ENCODE measurements at places on chromosomes 2 and 18.

DNA sequence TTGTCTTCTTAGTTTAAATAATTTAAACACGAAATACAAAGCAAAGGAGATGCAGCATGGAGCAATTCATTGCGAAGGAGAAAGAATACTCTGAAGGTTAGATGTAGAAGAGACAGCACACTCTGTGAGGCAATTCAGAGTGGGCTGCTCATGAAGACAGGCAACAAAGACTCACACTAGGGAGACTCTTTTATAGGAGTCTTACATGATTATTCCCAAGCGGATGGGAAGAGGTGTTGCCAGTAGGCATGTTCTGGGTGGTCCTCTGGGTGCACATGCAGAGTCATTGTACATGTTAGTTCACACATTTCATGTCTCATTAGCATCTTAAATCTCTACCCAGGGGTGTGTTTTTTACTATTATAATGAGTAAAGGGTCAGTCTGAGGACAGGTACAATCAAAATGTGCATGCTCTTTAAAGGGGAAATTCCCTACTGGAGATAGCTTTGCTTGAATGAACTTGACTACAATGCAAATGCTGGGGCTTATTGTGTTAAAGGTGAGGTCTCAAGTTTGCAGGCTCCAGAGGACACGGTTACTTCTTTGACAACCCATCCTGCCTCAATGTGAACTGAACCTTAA lies 275.5 kb downstream of the CDH19 start:
- DNase-seq, result no peak

DNA sequence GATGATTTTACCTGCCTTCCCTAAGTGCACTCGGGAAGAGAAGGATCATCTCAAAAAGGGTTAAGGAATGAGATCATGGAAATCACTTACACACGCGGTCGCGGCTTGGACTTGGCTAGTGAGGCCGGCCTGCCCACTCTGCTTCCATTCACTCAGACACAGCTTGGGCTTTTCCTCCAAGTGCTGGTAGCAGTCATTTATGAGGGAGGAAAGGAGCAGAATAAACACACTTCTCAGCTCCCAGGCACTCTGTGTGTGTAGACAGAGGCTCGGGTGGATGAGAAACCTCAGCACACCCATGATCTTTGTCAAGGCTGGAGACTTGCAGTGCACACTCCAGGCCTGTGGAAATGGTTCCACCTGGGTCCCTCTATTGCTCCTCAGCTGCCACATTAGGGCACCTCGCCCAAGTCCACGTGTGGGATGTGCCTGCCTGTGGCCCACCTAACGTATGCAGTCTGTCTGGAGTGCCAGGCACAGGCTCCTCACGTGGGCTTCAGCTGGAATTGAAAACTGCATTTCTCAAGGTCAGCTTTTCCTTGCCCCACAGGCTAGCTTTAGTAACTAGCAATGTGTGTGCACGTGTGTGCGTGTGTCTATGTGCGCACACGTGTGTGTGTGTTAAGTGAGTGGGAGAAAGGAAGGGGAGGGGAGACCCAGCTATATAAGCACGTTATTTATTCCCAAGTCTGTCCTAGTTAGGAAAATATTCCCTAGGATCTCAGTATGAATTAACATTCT lies 288.4 kb downstream of the SOX11 start:
- DNase-seq, result no peak

DNA sequence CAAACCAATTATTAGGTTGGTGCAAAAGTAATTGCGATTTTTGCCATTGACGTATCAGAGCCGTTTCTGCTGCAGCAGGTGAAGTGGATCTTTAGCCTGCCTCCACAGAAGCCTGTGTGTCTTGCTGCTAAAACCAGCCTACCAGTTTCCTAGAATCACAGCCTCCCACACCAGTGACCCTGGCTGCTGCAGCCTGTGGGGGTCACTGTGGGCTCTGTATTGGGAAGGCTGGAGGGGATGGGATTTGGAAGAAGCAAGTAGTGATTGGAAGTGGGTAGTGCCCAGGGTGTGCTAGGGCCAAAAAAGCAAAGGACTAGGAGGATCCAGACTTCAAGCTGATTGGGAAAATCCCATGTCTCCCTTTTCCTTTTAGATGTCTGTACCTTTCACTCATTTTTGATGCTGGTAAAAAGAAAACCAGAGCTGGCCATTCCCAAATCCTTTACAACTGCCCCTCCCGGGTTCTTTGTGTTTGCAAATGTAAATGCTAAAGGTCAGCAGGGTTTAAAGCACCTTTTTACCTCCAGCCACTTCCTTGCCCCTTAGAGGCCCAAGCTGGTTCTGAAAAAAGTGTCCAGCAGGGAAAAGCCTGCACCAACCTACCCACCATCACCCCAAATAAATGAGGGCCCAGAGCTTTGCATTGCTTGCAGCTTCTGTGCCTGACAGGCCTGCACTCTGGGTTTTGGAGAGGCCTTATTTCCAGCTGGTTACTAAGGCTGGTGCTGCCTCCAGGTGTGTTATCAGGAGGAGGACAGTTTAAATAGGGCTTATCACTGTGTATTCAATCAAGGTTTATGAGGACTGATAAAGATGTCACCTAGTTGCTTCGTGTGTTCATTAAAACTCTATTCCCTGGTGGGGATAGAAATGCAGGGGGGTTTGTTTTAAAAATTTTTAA lies 172.0 kb downstream of the MIB1 start:
- DNase-seq, result no peak

GRCh38 chr2:99688699-99689098 lies 198.9 kb upstream of the REV1 start:
- DNase-seq, result no peak

GRCh38 chr2:234091883-234092282 lies 41.4 kb downstream of the SPP2 start:
- DNase-seq, result no peak

DNA sequence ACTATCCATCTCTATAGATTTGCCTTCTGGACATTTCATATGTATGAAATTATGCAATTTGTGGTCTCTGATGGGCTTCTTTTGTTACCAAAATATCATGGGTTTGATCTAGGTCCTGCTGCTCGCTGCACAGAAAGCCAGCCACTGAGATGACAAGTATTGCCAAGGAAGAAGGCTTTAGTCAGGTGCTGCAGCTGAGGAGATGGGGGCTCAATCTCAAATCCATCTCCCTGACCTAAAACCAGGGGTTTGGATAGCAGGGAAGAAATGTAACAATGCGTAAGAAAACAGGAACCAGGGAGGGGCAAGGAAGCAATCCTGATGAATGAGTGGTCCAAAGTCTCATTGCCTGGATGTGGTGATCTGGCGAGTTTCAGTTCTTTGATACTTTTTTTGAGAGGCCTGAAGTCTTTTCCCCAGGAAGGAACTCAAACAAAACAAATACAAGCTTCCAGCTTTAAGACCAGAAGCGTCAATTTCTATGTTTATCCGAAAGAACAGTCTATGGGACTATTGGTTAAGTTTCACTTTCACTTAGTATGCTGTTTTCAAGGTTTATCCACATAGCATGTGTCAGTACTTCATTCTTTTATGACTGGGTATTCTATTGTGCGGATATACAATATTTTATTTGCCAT lies 3.4 kb upstream of the CKAP2L start:
- no peak for DNase-seq

DNA sequence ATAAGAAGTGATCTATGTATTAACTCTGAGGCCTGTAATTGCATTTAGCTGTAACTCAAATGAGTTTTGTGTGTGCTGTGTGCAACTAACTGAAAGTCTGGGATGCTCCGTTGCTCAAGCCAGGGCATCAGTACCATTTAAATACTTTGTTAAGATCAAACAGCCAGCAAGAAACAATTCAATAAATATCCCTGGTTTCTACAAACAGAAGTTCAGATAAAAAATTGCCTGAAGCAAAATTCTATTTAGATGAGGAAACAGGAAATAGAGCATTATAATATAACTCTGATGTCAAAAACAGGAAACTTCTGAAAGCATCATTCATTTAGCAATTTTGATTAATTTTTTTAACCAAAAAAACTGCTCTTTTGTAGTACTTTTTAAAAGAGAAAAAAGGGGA lies 18.9 kb upstream of the SLC38A11 start:
- no peak for DNase-seq

GRCh38 chr2:119659601-119660342 lies 19.2 kb upstream of the TMEM177 start:
- DNase-seq, result peak; percentile 24

GRCh38 chr18:58784601-58785137 lies 80.0 kb upstream of the ZNF532 start:
- DNase-seq, result no peak

Measured in effector CD4-positive, alpha-beta T cell (primary cell).